Heart right ventricle (tissue), 16 donors: ENCODE measurements at places on chromosomes 11 and 22. TPM values are rescaled to one million over a fixed set of nuclear protein-coding genes. Genes with fewer than 3 reads are reported as not detected.

- no peak for DNase-seq
Observed at GRCh38 chr11:75524665-75525432, 892 bp downstream of the GDPD5 start.

The FADS2 gene
- total RNA-seq: 25.4 TPM

The OR5A1 gene
- not detected for total RNA-seq

The OR10G4 gene
- not detected for total RNA-seq

DNA sequence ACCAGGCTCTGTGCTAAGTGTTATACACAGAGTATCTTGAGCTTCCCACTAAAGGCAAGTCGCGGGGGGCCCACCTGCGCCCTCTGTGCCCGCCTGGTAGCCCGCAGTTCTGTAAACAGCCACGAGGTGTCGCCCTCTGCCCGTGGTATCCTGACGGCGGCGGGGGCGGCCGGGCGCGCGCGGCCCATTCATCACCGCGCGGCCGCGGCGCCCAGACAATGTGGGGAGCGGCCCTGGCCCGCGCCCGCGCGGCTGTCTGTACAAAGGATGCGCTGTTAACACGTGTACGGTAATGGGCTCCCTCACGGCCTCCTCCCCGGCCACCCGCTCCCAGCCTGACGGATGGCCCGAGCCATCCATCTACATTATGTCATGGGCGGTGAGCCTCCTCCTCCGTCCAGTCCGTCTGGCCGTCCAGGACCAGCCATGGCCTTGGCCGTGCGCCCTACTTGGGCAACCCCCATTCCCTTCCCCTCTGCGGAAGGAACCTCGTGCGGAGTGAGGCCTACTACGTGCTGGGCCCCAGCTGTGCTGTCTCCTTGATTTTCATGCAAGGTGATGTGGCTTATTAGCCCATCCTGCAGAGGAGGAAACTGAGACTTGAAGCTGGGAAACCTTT lies 99.4 kb downstream of the MIAT start:
- peak; percentile 70 for DNase-seq

GRCh38 chr11:2914455-2915195 lies 14.6 kb downstream of the PHLDA2 start:
- peak; percentile 81 for DNase-seq
